Activated T-cell treated with anti-CD3 and anti-CD28 coated beads, Interleukin-2, amount 50 U/mL, for 72 hours (primary cell): ENCODE measurements at places on chromosomes 7 and 10.

DNA sequence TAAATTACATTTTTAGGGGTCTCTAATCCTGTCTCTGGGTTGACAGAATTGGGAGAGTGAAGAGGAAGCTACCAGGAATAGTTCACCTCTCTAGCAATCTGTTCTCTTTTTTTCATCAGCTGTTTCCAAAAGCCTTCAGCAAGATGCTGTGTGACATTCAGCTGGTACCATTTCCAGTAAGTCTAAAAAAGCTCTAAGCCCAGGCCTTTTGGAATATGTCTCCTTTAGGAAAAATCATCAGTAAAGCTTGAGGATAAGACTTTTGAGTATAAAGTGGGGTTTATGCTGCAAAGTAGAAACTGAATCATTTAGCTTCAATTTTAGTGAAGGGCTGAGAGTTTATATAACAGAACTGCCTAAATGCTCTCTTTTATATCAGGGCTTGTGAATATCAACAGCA, 81.5 kb downstream of the CCNY start:
- DNase-seq = no peak
- peaks cover 37% of the 10 kb centered on the region for H3K4me1 ChIP-seq
- H3K36me3 ChIP-seq = no peaks in the 10 kb centered on the region
- H3K4me3 ChIP-seq = no peak overlapping the region

DNA sequence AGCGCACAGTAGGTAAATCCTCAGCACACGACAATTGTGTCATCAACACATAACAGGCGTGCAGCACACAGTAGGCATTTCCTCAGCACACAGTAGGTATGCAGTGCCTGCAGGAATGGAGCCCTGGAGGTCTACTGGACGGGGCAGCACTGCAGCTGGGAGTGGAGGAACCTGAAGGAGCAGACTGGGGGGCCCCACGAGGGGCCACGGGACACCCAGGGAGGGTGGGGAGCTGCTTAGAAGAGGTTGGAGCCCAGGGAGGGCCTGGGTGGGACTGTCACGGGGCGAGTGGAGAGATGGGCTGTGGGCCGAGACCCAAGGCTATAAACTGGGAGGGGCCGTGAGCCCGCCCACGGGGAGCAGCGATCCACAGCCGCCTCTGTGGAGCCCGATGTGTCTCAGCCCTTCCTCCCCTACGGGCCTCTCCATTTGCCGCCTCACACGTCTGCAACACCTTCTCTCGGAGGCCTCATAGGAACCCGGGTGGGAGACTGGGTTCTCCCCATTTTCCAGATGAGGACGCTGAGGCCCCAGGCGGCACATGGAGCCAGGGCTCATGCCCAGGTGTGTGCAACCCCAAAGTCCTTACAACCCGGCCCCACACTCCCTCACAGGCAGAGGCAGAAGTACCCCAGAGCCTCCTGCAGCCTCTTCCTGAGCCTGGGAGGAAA, 101.5 kb downstream of the MICALL2 start:
- no peak overlapping the region for H3K4me3 ChIP-seq
- no peak for DNase-seq
- H3K4me1 ChIP-seq = no peaks in the 10 kb centered on the region
- no peak overlapping the region for H3K27ac ChIP-seq

DNA sequence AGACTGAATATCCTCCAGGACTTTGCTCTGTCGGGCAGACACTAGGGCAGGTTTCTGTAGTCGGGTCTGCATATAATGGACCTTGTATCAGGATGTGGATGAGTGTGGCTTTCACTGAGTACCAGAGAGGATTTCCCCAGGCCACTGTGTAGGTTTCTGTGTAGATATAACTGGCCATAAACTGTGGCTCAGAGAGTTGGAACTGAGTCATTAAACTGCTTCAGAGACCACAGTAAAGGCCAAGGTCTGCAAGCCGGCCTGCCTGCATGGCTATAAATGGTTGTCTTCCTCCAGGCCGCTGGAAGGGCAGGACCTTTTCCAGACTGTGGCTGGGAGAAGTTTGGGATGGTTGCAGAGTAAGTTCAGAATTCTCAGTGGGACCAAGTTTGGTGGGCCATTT, 16.9 kb downstream of the ZNF92 start:
- no peaks in the 10 kb centered on the region for H3K27me3 ChIP-seq
- DNase-seq = no peak
- peaks cover 6% of the 10 kb centered on the region for H3K4me1 ChIP-seq
- H3K27ac ChIP-seq = peak overlapping the region; percentile 65
- H3K36me3 ChIP-seq = peaks cover 63% of the 10 kb centered on the region

DNA sequence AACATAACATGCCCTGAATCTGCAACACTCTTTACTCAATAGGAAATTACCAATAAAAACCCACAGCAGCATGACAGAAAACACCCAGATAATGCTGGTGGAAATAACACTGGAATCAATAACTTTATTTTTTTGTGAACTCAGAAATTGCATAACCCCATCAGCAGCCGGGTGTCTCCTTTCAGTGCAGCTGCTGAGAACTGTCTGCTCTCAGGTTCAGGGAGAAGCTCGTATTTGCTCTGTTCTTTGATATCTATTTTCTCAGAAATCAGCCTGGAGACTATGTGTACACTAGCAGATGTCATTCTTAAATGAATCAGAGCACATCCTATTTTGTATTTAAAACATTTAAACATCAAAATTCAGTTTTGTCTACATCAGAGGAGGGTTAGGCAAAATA, 506.0 kb downstream of the POM121L12 start:
- no peak for DNase-seq
- no peak overlapping the region for H3K27ac ChIP-seq
- H3K4me3 ChIP-seq = no peak overlapping the region
- H3K4me1 ChIP-seq = no peaks in the 10 kb centered on the region
- no peaks in the 10 kb centered on the region for H3K27me3 ChIP-seq

DNA sequence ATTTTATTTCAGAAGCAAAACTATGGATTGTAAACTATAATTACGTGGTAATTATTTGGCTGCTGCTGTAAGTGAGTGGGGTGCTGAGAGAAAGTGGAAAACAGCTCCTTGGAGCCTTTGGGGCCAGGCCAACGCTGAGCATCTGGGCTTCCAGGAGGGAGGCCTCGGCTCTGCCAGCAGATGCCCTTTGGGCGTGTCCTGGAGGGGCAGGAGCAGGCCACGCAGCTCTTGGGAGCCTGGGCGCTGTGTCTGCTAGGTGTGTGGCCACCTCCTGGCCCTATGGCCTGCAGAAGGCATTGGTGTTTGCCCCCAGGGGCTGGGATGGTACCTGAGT, 423.3 kb downstream of the GLRX3 start:
- no peak for DNase-seq
- H3K36me3 ChIP-seq = no peaks in the 10 kb centered on the region
- no peak overlapping the region for H3K27ac ChIP-seq
- H3K27me3 ChIP-seq = no peaks in the 10 kb centered on the region
- H3K4me1 ChIP-seq = no peaks in the 10 kb centered on the region
